ENCODE measurements at places on chromosomes 2 and 18.

DNA sequence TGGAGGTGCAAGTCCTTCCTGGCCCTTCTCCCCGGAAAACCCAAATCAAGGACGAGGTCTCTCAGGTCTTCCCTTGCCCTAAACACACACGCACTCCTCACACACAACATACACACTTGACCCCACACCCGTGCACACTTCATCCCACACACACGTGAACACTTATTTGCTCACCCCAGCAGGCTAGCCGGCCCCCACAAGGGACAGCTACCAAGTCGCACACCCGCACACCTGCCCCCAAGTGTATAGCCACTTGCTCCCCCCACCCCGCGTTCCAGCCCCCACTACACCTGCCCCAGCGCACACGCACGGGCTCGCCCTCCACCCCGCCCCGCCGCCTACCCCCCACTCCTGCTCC is 359 bp downstream of the TGFBRAP1 start:
- no peak for DNase-seq

DNA sequence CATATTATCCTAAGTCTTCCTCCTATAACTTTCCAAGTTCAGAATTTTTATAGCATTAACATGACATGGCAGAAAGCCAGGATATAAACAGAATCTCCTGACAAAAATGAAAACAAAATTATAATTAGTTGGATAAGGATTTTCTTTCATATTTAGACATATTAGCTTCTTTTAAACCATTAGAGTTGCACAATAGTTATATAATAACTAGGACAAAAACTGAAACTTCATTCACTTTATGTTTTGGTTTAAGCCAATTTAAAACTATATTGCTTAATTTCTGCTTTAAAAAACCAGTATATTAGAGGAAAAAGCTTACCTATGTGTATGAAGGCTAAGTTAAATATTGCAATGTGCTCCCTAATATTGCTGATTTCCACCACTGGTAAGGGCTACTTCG is 254.8 kb downstream of the GPD2 start:
- DNase-seq = no peak

DNA sequence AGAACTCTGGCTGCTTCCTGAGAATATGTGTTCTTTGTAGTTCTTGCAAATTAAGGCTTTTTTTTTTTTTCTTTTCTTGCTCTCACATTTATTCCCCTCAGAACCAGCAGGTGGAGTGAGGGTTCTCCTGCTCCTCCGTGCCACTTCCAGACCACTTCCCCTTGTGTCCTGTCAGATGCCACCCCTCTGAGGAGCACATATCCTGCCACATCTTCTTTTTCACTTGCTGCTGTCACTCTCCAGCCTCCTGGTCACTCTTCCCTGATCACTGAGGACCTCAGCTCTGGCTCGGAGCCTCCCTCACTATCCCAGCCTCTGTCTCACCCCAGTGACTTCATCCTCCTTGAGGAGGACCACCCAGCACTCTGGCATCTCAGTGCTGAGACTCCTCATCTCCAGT is 100.5 kb downstream of the TACR1 start:
- no peak for DNase-seq

- DNase-seq = no peak
Observed at GRCh38 chr18:75276818-75277609, 66.4 kb downstream of the TSHZ1 start.

DNA sequence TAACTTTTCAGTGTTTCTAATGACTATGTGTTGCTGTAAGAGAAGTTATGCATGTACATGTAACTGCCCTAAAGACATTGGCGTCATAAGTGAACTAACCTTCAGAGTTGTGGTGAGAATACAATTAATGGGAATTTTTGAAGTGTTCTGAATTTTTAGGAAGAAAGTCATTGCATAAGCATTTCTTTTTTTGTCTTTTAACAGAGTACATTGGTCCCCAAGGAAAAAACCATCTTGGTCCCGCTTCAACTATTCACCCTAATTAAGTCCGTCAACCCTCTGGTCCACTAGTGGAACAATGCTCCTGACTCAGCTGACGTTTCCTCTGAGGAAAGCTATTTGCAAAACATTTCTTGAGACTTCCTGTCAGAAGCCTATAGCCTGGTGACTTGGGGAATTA is 41.1 kb upstream of the VIT start:
- no peak for DNase-seq

Measured in cortex of kidney (tissue), 1 donor.